ENCODE measurements at places on chromosomes 16 and 17.

GRCh38 chr16:27097800-27098230 is 31.1 kb downstream of the C16orf82 start:
- DNase-seq: peak; percentile 55

- no peak for DNase-seq
Measured at GRCh38 chr17:56774650-56775049, 59.1 kb downstream of the C17orf67 start.

GRCh38 chr16:82963653-82964052 is 336.9 kb downstream of the CDH13 start:
- no peak for DNase-seq

DNA sequence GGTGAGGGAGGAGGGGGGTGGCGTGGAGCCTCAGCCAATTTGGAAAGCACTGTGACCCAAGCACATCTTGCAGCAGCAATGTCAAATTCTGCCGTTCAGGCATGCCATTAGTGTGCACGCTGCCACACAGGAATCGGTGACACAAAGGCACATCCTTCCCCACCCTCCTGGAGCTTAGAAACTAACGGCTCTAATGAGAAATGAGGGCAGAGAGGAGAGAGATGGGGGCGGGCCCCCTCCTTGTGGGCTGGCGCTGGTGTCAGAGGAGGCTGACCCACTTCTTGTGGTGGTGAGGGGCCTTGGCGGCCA is 94.8 kb downstream of the RTN4RL1 start:
- DNase-seq: no peak

DNA sequence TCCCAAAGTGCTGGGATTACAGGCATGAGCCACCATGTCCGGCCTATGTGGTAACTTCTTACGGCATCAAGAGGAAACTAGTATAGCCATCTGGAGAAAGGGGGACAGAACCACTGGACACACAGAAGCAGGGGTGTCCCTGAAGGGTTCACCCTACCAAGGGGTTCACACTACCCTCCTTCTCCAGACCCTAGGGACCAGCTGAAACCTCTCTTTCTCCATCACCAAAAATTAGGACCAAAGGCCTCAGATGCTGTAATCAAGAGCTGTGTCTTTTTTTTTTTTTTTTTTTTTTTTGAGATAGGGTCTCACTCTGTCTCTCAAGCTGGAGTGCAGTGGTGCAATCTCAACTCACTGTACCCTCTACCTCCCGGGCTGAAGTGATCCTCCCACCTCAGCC is 33.2 kb downstream of the ZFHX3 start:
- no peak for DNase-seq

DNA sequence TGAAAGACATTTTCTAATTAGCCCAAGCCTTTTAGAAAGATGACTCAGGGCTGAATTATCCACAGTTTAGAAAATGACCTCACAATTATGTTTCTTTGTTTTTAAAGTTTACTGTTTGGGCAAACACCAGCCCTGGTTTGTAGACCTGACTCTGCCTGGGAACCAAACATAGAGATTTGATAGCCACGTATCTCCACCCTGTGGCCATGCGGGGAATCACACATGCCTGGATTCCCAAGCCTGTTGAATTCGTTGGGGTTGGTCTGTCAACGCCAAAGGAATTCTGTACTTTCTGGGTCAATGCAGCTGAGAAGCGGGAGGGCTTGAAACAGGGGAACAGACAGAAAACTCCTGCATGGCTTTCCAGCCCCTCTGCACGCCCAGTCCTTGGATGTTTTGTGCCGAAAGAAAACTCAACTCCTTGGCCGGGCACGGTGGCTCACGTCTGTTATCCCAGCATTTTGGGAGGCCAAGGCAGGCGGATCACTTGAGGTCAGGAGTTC is 26.9 kb downstream of the CD300A start:
- DNase-seq: peak; percentile 91

- DNase-seq: no peak
Measured at GRCh38 chr17:49440581-49440980, 25.9 kb upstream of the PHB1 start.

GRCh38 chr17:17128476-17129075 is 77.6 kb downstream of the PLD6 start:
- DNase-seq: no peak

GRCh38 chr16:50036426-50036825 is 11.4 kb downstream of the CNEP1R1 start:
- no peak for DNase-seq

DNA sequence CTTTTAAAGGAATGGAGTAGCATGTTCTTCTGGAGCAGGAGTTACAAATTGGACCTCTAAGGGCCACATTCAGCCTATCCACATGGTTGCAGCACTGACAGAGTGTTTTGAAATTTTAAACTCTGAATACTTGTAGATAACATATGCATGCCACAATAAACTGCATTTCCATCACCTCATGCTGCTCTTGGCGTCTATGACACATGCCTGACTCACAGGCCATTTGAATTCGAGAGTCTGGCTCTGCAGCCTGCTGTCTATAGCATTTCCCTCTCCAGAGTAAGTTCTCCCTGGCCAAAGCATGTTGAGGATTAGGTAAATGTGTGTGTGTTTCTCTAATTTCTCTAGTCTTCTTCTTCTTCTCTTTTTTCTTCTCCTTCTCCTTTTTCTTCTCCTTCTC is 28.7 kb upstream of the MYOCD start:
- DNase-seq: no peak

DNA sequence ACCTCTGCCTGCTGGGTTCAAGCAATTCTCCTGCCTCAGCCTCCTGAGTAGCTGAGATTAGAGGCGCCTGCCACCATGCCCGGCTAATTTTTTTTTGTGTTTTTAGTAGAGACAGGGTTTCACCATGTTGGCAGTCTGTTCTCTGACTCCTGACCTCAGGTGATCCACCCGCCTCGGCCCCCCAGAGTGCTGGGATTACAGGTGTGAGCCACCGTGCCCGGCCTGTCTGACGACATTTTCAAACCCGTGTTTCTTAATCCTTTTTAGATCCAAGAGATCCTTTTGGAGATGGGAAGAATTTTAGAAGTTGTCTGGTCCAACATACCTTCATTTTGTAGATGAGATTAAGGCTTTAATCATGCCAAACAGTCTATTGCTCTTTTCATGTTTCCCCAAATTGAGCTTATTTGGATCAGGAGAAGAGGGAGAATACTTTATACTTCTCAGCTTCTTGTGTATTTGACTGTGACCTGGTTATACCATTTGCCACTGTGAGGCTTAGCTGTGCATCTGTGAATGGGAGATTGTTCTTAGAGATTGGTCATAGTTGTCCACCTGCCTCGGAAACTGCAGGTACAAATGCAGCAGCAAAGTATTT is 25.8 kb downstream of the USP10 start:
- DNase-seq: no peak

GRCh38 chr17:77478281-77478680 is 337.5 kb downstream of the SEC14L1 start:
- no peak for DNase-seq

DNA sequence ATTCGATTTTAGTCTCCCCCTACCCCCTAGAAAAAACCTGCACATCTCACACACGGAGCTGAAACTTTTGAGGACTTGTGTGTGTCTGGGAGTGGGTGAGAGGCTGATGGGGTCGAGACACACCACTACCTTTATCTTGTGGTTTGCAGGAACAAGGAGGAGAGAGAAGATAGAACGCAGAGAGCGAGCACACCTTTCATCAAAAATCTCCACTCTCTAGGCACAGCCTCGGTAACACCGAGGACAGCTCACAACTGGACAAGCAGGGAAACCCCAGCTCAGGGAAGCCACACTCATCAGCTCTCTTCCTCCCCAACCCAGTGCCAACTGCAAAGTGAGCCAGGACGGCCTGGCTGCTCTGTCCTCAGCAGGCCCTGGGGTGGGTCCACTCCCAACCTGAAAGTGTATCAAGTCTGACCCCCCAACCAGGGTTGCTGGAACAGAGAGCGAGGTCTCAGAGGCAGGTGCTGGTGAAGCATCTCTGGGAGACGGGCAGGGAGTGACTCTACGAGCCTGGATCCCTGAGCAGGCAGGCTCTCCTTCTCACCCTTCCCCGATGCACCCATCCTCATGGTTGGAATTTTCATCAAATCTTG is 5.2 kb upstream of the GHDC start:
- no peak for DNase-seq

GRCh38 chr17:47301831-47302230 is 21.9 kb upstream of the EFCAB13 start:
- no peak for DNase-seq

DNA sequence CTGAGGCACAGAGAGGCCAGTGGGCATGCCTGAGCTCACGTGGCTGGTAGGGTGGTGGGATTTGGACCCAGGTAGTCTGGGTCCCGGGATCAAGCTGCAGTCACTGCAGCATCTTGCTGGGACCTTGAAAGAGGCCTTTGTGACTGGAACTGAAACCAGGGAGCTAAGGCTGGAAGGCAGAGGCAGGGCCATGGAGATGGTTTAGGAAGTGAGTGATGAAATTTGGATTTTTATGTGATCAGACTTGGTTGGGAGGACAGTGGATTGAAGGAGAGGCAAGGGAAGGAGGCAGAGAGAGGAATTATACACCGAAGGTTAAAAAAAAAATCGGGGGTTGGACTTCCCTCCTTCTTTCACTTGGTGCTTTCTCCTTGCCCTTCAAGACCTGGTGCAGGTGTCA is 255.4 kb upstream of the CACNG5 start:
- no peak for DNase-seq

GRCh38 chr16:54418903-54419302 is 132.3 kb upstream of the IRX3 start:
- DNase-seq: no peak

- no peak for DNase-seq
Measured at GRCh38 chr17:10305398-10305797, 67.4 kb downstream of the MYH13 start.

DNA sequence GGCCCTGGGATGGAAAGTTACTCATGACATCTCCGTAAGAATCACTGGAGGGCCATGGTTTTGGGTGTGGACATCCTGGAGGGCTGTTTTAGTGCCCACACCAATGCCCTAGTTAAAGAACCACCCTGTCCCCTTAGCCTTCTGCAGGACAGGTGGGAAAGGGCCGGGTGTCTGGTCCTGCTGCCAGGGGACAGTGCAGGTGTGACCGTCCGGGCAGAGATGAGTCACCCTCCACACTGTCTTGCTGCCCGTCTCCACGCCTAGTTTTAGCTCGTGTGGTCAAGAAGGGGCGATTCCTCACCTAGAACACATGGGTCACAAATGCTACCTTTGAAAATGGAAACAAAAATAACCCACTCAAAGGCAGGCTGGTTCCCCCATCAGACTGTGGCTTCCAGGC is 17.0 kb downstream of the CEP295NL start:
- no peak for DNase-seq

DNA sequence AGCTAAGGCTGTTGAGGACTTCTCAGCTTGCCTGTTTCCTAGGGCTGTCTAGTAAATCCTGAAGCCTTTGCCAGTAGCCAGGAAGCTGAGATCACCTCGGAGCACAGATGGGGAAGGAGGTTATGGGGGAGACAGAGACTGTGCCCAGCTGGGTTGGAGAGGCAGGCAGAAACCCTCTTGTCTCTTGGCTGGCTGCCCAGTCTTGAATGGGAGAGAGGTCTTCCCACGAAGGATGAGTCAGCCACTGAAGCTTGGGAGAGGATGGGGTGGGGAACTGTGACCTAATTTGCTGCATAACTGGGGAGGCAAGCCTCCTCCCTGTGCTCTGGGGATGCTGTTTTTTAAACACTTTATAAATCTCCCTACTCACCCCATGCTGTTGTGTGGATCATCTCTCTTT is 69.8 kb downstream of the SHISA9 start:
- DNase-seq: peak; percentile 44

GRCh38 chr17:59619298-59620063 is at the start of gene CLTC:
TSS of gene CLTC (plus strand) at chr17:59619895. CDS start at chr17:59620132, 237 bp downstream.
- DNase-seq: peak; percentile 98

DNA sequence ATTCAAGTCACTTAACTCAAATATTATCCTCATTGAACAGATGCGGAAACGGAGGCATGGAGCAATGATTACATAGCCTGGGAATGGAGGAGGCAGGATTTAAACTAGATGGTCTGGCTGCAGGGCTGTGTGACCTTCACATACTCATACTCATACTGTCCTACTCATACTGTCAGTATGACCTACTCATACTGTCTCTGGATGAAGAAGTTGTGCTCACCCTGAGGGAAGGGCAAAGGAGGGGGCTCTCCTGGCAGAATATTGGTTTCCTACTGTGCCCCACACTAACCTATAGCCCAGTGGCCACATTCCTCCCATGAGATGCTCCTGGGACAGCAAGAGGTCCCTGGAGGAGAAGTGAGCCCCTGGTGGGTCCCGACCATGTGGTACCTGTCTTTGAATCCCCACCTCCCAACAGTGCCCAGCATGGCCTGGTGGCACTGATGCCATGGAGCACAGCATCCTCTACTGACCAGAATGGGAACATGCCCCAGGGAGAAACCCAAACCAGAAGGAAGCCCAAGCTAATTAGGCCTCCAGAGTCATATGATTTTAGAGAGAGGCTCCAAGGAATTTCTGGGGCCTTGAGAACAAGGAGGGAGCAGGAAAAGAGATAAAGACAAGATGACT is 197.3 kb upstream of the SDK2 start:
- DNase-seq: peak; percentile 32

DNA sequence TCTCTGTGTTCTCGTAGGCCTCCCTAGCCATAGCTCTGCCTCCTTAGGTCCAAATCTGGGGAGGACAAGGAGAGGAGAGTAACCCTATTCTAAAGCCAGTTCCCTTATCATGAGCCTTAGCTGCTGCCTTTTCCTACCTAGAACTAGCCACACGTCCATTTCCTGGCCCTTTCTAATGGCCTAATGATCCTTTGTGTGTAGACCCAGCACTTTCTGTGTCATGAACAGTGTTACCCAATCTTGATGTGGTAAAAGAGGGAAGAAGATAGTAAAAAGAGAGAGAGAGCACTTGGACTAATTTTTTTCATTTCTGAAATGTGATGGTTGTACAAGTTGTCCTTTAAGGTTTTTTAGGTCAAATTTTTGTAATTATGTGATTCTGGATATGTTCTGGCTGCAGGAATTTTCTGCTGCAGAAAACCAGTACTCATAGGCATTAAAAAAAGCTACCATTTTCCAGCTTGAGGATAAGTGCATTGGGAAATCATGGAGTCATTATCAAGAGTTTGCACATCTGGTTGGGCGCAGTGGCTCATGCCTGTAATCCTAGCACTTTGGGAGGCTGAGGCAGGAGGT is 18.2 kb downstream of the CASC3 start:
- no peak for DNase-seq

- no peak for DNase-seq
Measured at GRCh38 chr17:28402224-28402630, 3.8 kb downstream of the SLC46A1 start.

DNA sequence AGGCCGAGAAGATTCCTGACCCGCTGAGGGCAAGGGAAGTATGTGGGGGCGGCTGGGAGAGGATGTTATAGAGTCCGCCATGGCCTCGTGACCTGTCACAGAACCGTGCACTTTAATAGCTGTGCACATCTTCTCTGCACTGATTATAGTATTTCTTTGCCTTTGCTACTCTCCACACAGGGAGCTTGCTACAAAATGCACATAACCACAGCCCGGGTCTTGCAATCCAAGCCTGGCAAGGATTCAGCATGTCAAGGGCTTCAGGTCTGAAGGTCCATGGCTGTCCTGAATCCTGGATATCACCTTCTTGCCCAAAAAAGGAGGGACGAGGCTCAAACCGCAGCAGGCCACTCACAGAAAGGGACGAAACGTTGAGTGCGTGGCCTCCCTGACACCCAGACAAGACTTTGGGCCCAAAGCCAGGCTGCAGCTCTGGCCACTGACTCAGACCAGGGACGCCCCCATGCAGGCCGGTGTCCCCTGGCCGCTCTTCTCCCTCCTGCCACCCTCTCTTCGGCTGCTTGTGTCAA is 43.7 kb downstream of the USP22 start:
- DNase-seq: peak; percentile 39

- DNase-seq: no peak
Measured at GRCh38 chr16:78543023-78543422, 443.6 kb downstream of the WWOX start.

- DNase-seq: no peak
Measured at GRCh38 chr17:82965371-82965770, 114.0 kb upstream of the METRNL start.

- DNase-seq: peak; percentile 86
Measured at GRCh38 chr16:2520097-2520783, at the start of gene AMDHD2. TSS of gene AMDHD2 (plus strand) at chr16:2520371. CDS start at chr16:2520459, 88 bp downstream.

Data from posterior cingulate gyrus (tissue), 11 donors.